Stimulated activated CD8-positive, alpha-beta memory T cell treated with anti-CD3 and anti-CD28 coated beads, Interleukin-2, amount 100 ng/mL, for 1 hour (primary cell): ENCODE measurements at places on chromosomes 1 and 21.

GRCh38 chr1:194568610-194569009 is 1382.2 kb upstream of the B3GALT2 start:
- no peak for DNase-seq

DNA sequence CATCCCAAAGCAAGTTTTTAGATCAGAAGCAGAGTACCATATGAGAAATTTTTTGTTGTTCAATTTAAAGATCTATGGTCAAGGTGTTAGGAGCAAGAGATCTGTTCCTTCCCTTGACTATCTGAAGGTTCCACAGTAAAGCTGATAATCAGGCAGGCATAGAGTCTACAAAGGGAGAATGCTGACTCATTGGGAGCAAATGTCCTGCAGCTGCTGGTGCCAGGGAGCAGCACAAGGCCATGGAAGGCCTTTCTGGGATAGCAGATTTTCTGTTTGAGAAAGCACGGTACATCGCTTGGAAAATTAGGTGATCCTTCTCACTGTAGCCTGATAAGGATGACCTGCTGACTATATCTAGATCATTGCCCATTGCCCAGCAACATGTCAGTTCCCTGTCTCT is 210.1 kb upstream of the C1orf87 start:
- DNase-seq, result no peak

DNA sequence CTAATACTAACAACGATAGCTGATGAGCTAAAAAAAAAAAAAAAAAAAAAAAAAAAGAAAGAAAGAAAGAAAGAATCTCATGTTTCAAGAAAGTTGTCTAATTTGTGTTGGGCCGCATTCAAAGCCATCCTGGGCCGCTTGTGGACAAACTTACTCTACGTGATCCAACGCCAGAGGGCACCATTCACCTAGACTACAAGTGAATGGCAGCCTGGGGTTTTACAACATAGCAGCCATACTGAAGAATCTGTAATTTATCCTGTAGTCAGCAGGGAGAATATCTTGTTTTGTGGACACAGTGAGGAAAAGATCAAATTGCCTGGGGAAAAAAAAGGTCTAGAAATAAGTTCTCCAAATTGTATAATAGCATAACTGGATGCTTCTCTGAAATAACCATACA is 47.0 kb downstream of the CYP2J2 start:
- DNase-seq, result peak; percentile 1

- DNase-seq, result no peak
Measured at GRCh38 chr1:172376431-172376830, 44.1 kb upstream of the C1orf105 start.

GRCh38 chr1:82391712-82392111 is 591.0 kb downstream of the ADGRL2 start:
- DNase-seq, result no peak

DNA sequence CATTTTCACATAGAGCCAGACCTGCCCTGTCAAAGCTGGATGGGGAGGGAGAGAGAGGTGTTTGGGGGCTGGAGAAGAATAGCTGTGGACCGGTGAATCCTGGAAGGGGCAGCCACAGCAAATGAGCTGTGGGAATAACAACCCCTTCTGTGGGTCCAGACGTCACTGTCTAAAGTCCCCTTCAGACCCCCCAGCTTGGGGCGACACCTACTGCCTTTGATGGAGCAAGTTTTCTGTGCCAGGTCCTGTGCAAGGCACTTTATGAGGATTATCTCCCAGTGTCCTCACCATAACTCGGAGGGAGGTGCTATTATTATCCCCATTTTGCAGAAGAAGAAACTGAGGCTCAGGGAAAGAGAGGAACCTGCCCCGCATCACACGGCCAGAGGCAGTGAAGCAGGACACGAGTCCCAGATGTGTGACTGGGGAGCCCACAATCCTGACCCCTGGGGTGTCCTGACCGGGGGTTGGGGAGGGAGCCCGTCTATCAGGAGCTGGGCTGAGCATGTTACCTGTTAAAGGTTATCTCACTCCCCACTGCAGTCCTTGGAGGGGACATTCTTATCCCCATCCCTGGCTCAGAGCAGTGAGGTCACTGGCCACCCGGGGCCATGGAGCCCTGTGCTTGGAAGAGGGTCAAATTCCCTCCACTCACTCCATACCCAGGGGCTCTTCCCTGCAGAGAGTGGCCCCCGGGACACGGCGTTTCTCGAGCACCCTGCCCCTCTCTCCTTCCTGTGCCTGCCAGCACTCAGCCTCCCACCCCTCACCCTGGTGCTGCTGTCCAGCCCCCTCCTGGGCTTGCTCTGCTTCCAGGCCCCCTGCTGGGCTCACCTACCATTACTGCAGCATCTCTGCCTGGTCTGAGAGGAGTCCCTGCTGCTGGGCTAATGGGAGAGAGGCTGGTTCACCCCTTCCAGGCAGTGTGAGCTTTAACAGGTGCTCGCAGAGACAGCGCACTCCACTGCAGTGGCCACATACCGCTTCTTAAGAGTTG is 132.9 kb downstream of the PTPRU start:
- DNase-seq, result no peak

- no peak for DNase-seq
Measured at GRCh38 chr21:36608041-36608896, 90.6 kb upstream of the SIM2 start.

GRCh38 chr21:26732432-26733221 is 112.6 kb downstream of the ADAMTS1 start:
- no peak for DNase-seq

DNA sequence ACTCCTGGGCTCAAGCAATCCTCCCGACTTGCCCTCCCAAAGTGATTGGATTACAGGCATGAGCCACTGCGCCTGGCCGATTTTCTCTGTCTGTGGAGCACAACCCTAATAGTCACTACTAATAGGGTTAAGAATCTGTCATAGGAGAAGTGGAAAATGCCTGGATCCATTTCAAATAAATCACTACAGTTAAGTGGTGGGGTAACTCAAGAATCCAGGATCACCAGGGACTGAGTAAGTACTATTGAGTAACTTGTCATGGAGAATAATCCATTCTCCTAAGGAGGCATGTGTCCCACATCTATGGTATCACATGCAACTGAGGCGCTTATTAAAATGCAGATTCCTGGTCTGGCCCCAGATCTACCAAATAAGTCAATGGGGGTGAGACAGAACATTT is 53.2 kb downstream of the OPTC start:
- DNase-seq, result no peak

DNA sequence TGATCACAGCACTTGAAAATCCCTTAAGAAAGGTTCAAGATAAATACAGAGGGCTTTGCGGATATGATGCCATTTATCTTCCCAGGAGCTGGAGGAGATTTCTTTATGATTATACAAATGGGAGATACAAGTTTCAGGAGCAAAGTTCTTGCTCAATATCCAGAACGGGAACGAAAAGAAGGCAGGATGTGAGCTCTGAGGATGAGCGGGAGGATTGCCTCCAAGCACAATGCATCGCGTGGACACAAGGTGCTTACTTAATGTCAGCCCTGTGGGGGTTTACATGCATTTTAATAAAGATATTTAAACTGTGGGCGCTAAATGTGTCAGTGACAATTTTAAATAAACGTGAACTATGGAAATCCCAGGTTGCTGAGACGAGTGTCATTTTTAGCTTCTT is 59.0 kb downstream of the SYT6 start:
- DNase-seq, result no peak

- no peak for DNase-seq
Measured at GRCh38 chr1:155396874-155397476, 76.3 kb downstream of the RUSC1 start.

DNA sequence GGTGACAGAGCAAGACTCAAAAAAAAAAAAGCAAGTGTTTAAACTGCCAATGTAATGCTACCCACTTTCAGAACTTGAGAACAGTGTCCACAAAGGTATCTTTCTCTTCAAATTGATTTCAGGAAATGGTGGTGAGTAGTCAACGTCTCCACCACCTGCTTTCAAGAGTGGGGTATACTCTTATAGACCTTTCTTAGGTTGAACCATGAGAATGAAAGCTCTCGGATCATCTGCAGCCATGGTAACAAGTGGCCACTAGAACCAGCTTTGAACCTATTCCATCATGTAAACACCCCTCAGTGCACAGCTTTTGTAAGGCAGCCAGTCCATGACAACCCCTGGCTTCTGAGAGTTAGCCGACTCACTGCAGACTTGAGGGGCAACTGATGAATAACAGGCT is 107.4 kb downstream of the NTPCR start:
- DNase-seq, result no peak

- DNase-seq, result no peak
Measured at GRCh38 chr1:94154989-94155388, 34.0 kb upstream of the ABCA4 start.

DNA sequence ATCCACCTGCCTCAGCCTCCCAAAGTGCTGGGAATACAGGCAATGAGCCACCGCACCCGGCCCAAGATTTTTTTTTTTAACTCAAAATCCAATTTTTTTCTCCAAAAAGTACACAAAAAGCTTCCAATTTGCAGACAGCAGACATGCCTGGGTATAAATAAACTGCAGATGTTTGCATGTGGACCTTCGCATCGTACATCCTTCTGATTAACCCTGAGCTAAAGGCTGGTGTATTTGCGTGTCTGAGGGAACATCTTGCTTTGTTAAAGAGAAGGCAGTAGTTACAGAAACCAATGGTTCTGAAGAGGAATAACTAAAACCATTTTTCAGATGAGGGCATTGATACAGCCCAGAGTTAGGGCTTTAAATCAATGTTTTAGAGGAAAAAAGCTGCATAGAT is 12.7 kb downstream of the BCAR3 start:
- DNase-seq, result no peak

DNA sequence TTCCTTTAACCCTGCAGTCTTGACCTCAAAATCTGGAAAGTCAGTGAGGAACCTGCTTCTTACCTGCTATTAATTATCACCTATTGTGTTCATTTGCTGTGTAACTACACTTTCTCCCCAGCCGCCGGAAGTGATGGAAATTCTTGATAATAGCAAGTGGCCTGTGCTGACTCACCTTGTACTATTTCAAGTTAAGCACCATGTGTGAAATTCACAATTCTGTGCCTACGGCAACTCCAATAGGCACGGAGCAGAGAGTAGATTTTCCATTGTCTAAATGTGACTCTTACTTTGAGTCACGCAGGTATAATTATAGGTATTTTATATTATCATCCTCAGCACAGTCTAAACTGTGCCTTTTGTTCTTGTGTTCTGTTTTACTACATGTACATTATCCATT is 466.8 kb downstream of the KIF26B start:
- no peak for DNase-seq

GRCh38 chr1:214004014-214004413 is 16.2 kb downstream of the PROX1 start:
- no peak for DNase-seq

- no peak for DNase-seq
Measured at GRCh38 chr1:21451981-21452411, 12.1 kb downstream of the NBPF3 start.
